ENCODE measurements at places on chromosomes 6 and 20.

GRCh38 chr20:60584221-60584620, 626.0 kb downstream of the CDH26 start:
- DNase-seq: no peak

GRCh38 chr20:63966172-63966943, 3.4 kb downstream of the ZNF512B start:
- no peak for DNase-seq

- DNase-seq: no peak
Measured at GRCh38 chr20:64106435-64106961, 867 bp downstream of the NPBWR2 start.

GRCh38 chr20:2602046-2602735, 50.2 kb upstream of the NOP56 start:
- DNase-seq: no peak

GRCh38 chr6:52834481-52834880, 6.1 kb downstream of the GSTA5 start:
- DNase-seq: no peak

DNA sequence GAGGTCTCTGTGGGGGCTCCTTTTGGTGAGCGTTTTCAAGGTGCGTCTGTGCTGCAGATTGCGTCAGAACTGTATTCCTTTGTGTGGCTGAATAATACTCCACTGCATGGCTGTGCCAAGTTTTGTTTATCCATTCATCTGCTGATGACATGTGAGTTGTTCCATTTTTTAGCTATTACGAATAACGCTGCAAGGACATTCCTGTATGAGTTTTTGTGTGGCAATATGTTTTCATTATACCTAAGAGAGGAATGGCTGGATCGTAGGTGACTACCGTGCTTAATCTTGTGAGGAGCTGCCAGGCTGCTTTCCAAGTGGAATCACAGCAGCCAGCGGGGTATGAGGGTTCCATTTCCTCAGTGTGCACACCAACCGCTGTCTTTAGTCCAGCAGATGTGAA, 1.1 kb upstream of the DACT2 start:
- no peak for DNase-seq

DNA sequence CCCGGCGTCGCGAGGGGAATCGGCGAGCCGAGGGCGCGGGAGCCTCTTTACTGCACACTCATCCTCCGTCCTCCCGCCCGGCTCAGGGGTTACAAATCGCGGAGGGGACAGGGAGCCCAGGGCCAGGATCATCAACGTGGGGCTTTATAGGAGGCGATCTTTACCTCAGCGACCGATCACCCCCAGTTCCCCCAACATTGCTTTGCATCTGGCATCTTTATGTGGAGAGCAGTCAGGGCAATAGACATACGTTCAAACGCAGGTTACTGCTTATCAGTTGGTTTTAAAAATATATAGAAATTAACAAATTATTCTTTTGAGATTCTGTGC, 634 bp downstream of the HSF2 start:
- peak; percentile 16 for DNase-seq

DNA sequence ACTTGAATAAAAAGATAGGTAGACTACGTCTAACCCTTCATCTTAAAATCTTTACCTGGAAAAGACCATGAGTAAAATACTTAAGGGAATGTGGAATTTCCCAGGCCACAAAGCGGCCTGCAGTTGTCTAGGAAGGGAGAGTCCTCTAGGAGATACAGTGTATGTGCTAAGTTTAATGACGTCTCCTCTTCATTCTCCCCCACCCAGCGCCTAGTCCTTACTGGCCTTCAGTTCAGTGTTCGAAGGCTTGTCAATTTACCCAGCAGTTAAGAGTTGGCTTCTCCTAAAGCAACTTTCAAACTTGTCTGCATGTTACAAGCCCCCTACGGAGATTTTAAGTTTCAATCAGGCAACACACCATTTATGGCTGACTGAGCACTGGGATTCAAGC, 35.2 kb downstream of the HFE start:
- peak; percentile 61 for DNase-seq

DNA sequence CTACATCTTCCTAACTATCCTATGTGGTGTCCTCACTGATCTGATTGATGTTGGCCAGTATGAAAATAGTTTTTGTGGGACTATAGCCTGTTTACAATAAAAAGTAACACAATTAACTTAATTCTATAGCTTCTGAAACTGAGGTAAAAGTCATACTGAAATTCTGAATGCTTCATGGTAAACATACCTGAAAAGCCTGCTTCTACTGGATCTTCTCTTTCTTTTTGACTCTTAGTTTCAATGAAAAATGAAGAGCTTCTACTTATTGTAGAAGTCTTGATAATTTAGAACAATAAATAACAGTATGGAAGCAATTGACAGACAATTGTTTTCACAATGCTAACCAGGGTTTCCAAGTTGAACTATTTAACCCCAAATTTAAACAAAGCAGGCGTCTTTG, 383.9 kb upstream of the MMS22L start:
- no peak for DNase-seq

- DNase-seq: peak; percentile 71
Measured at GRCh38 chr6:30763618-30764489, 19.5 kb upstream of the IER3 start.

- no peak for DNase-seq
Measured at GRCh38 chr6:55748880-55749279, 126.5 kb downstream of the BMP5 start.

DNA sequence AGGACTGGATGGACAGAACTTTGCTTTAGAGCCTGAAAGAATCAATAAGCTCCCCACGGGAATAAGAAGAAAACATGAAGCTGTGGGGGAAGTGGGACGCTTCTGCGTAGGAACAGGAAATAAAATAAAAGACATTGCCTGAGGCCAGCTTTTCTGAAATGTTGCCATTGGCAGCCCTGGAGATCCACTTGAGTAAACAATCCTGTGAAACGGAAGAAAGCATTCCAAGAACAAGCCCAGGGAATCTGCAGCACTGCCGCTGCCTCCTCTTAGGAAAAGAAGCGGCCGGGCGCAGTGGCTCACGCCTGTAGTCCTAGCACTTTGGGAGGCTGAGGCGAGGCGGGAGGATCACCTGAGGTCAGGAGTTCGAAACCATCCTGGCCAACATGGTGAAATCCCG, 182.3 kb upstream of the RALGAPA2 start:
- no peak for DNase-seq

DNA sequence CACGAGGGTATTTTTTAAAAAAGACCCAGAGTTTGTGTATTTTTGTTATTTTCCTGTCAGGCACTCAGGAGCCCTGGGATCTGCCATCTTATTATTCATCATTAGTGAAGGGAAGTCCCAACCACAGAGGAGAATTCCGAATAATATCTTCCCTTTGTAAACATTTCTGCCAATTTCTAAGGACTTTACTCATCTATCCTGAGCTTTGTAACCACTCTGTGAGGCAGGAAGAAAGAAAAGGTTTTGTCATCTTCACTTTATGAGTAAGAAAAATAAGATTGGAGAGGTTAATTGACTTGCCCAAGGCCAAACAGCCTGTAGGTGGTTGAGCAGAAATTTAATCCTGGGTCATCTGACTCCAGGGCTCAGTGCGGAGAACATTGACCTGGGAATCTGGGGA, 23.0 kb upstream of the IYD start:
- DNase-seq: no peak

DNA sequence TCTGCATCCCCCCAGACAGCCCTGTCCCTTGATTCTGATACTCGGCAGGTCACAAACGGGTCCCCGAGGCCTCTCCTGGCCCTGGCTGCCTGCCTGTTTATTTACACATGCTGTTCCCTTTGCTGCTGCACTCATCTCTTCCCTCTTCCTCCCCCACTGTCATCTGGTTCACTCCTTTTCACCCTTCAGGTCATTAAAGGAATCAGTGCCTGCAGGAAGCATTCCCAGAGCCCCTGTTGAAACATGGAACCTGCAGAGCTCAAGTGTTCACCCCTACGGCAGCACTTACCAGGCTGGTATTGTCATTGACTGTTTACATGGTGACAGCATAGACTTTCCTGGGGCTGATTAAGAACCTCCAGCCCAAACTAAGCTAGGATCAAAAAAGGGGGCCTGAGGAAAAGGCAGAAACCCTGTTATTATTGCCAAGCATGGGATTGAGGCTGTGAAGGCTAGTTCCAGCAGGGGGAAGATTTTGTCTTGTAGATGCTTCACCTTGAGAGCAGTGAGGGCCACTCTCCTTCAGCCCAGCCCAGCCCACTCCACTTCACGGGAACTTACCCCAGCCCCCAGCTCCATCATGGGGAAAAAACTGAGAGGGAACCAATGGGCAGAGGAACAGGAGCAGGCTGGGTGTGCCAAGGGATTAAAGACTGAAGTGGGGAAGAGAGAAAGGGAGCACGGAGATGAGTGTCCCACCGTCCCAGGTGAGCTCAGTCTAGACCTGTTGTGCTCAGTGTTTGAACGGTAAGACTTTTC, 73.2 kb downstream of the JPH2 start:
- DNase-seq: no peak

- DNase-seq: peak; percentile 82
Measured at GRCh38 chr6:30615219-30615957, 1.7 kb downstream of the PPP1R10 start.

DNA sequence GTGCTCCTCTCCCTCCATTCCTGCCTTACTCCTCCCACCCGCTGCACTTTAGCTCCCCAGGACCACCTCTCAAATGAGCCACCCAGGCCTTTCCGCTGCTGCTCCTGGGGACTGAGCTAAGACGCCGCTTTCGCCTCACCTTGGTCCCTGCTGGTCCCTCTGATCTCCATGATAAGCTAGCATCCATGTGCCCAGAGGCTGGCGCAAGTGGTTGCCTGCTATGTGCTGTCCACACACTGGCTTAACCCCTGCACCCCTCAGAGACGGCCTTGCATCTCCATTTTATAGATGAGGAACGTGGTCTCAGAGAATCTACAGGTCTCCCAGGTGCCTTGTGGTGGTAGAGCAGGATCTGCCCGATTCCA, 160.1 kb upstream of the PMEPA1 start:
- no peak for DNase-seq

GRCh38 chr6:46926481-46926880, 4.7 kb upstream of the ADGRF5 start:
- DNase-seq: no peak

- no peak for DNase-seq
Measured at GRCh38 chr6:3390698-3391097, 66.2 kb downstream of the SLC22A23 start.

- no peak for DNase-seq
Measured at GRCh38 chr6:167221400-167222201, 63.8 kb upstream of the GPR31 start.

DNA sequence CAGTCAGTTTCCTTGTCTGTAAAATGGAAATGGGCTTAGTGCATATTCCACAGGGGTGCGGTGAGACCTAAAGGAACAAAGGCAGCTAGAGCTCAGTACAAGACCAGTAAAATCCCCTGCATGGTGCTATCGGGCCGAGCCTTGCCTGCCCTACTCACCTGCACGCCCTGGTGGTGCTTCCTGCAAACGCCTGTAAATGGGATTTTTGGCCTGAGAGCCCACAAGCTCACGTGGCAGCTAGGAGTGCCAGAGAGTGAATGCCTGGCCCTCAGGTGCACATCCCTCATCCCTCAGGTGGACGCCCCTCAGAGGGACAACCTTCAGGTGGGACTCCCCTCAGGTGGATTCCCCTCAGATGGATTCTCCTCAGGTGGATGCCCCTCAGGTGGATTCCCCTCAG, 48.0 kb upstream of the VSX1 start:
- DNase-seq: no peak

GRCh38 chr20:44701118-44701857, 13.9 kb upstream of the CCN5 start:
- DNase-seq: no peak

DNA sequence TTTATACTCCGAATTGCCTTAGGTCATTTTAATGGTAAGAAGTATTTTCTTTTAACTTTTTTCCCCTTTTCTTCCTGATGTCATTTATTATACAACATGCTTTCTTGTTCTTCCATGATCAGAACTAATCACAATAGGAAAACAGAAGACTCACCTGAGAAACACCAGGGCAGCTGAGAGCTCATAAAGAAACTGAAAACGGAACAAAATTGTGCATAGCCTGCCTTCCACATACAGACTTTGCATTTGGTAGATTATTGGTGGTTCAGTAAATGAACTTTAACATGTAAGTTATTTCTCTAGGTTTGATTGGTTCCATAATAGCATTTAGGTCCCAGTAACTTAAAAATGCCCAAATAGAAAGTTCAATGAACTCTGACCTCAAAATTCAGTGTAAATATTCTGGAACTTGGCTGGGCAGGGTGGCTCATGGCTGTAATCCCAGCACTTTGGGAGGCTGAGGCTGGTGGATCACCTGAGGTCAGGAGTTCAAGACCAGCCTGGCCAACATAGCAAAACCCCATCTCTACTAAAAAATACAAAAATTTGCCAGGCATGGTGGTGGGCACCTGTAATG, 161.1 kb upstream of the DTNBP1 start:
- no peak for DNase-seq

- no peak for DNase-seq
Measured at GRCh38 chr6:65922049-65922448, 215.0 kb upstream of the EYS start.

- no peak for DNase-seq
Measured at GRCh38 chr6:19492636-19493405, 344.3 kb upstream of the ID4 start.

DNA sequence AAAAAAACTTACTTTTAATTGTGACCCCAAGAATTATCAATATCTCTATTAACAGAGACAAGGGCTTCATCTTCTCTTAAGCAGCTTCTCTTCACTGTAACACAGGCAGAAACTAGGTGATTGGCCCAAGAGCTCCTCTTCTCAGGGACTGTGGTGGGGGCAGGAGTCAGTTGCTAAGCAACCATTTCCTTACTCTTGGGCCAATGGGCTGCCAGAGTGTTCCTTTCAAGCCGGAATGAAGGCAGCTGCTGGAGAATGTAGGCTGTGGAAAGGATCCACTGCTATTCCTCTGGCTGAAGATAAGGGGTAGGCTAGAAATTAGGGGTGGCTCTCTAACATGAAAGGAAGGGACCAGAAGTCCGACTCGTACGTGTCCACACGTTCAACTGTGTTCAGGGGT, at the start of gene SEL1L2:
SEL1L2 (minus strand) TSS at position 150 of the 400 bp plus-strand sequence; CDS start at position 70, 80 bp downstream.
- DNase-seq: no peak

GRCh38 chr6:25564943-25565342, 87.1 kb upstream of the SCGN start:
- no peak for DNase-seq

- no peak for DNase-seq
Measured at GRCh38 chr20:34040300-34040995, 46.7 kb downstream of the RALY start.

DNA sequence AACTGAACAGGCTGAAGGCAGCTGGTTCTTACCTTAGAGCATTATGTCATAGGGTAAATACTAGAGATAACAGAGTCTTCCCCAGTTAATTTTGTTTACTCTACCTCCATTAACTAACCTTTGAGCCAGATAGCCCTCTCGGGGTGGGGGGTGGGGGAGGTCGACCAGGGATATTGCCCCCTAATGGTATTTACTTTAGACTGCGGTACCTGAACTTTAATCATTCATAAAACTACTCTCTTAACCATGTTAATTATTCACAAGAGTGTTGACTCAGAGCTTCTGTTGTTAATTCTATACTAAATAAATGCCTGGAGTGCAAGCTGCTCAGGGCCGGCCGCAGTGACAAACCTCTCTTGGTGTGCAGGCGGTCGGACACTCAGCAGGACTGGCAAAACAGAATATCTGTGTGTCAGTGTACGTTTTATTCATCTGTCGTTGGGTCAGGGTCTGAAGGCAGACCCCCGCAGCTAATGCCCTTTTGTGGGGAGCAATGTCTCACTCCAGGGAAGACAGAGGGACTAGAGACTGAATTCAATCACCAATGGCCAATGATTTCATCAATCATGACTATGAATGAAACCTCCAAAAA, 152.4 kb upstream of the COL21A1 start:
- peak; percentile 75 for DNase-seq

GRCh38 chr6:120671519-120671918, 662.8 kb downstream of the TBC1D32 start:
- peak; percentile 2 for DNase-seq

- DNase-seq: no peak
Measured at GRCh38 chr6:33837971-33838665, 34.3 kb upstream of the MLN start.

Measured in ACHN (cell line).